ENCODE measurements at places on chromosomes 2 and 18.

GRCh38 chr2:182716650-182716979 lies 558 bp downstream of the DNAJC10 start:
- DNase-seq = no peak

DNA sequence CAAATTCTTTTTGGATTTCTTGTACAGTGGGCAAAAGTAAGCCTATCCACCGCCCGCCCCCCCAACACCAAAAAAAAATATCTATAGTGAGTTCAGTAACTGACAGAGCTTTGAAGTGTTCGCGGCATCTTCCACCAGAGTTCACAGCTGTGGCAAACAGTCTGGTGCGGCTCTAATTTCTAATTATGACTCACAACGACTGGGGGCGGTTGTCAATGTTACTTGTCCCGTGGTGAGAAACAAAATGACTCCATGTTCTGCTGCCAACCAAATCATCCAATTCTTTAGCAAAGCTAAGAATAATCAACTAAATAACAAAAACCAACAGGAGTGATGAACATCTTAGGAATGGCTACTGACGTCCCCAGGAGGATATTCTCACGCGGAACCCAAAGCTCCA lies 392.5 kb upstream of the SALL3 start:
- DNase-seq = no peak

- peak; percentile 34 for DNase-seq
Observed at GRCh38 chr2:224948859-224949258, 93.4 kb downstream of the DOCK10 start.

DNA sequence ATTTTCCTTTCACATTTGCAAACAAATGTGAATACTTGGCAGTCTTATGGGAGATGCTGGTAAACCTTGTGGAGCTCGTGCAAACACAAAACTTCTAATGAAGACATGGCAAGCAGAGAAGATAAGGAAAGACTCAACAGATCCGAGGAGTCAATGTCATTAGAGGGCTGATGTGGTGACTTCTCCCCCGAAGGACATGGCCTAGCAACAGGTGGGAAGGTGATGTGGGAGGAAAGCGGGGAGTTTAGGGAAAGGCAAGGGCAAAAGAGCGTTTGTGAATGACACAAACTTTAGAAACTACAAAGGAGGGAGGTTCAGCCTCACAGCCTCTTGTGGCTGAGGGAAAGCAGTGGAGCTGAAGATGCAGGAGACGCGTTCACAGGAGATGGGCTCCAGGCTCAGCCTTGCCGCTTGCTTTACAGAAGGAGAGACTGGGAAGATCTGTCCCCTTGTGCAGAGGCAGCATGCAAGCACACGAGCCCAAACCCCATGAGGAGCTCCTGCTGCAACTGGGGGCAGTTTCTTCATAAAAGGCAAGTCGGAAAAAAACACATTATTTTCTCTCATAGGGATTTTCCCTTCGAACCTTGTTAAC lies 86.6 kb downstream of the SOWAHC start:
- no peak for DNase-seq

DNA sequence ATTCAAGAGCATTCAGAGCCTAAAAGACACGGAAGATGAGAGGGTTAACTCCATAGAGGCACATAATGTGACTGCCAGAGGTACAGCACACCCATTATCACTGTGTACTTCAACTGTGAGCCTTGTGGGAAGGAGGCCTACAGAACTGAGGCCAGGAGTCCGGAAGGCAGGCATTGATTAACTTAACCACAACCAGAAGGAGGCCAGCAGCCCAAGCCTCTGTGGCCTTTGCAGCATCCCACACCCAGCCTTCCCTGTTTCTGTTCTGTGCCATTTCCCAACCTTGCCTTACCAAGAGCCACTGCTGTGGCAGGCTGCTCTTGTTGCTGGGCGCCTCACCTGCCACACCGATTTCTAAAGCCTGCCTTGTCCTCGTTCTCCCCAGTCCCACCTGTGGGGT lies 27.2 kb downstream of the SIGLEC15 start:
- DNase-seq = no peak
